ENCODE measurements at places on chromosomes 7 and 10.

GRCh38 chr7:73645643-73646174, 21.4 kb upstream of the MLXIPL start:
- DNase-seq = no peak

GRCh38 chr7:151275813-151276577, 27.5 kb upstream of the SMARCD3 start:
- no peak for DNase-seq

DNA sequence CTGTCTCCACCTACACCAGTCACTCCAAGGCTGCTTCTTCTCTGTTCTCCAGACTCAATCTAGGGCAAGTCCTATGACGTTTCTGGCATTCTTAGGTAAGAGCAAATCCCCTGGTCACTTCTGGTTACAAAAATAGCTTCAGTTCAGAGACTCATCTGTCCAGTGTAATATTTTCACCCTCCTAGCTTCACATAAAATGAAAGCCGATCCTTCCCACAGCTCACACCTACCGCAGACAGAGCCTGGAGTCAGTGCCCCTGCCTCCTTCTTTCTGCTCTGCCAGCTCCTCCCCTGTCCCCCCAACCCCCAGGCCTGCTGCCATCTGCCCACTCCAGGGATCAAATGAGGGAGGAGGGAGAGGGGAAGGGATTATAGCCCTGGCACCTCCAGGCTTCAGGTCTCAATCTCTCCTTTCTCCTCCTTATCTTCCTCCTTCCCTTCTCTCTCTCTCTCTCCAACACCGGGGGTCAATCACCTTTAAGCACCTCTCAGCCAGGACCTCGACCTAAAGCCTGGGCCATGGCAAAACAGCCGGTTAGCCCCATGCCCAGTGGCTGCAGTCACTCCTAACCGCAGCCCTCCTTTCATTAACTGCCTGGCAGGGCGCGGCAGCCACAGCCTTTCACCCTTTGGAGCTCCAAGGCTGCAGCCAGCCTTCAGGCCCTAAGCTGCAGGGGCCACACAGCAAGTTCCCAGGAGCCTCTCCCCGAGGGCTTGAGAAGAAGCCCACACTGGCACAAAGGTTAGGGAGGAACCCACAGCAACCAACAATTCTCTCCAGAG, 292.6 kb upstream of the MGMT start:
- no peak for DNase-seq

DNA sequence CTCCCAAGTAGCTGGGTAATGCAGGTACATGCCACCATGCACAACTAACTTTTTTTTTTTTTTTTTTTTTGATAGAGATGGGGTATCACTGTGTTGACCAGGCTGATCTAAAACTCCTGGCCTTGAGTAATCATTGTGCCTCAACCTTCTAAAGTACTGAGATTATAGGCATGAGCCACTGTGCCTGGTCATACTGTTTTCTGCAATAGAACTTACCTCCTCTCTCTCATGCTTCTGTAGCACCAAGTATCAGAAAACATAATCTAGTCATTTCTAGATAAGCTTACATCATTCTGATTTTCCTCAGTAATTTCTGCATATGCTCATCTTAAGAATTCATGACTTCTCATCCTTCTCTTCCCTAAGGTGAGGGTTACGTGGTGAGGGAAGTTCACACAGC, 210.0 kb downstream of the IMMP2L start:
- DNase-seq = no peak

- DNase-seq = no peak
Observed at GRCh38 chr10:44878706-44879530, 32.2 kb upstream of the TMEM72 start.

GRCh38 chr7:148466120-148466519, 124.4 kb upstream of the C7orf33 start:
- DNase-seq = no peak
